Activated naive CD8-positive, alpha-beta T cell treated with anti-CD3 and anti-CD28 coated beads, Interleukin-2, amount 50 U/mL, for 24 hours (primary cell): ENCODE measurements at places on chromosomes 5 and 9.

DNA sequence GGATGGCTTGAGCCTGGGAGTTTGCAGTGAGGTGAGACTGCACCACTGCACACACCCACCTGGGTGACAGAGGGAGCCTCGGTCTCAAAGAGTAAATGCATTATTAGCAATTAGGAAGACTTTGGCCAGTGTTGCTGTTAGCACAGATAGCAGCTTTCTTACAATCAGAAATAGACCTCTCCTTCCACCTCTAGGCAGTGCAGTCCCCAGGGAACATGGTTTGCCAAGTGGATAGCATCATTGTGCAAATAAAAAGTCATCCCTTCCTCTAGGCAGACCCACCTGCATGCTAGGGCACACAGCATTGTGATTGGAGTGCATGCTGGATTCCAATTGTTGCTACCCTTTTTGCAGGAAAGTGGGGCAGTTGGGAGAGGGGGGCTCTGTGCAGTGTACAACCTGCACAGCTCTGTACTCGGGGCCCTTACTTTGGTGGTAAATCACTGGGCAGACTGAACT lies 77.9 kb upstream of the KLF9 start:
- no peak for DNase-seq

- DNase-seq, result no peak
Observed at GRCh38 chr5:111071413-111071812, at the start of gene TSLP. Gene TSLP (plus strand): TSS chr5:111071713. CDS start chr5:111071891, 178 bp downstream.

DNA sequence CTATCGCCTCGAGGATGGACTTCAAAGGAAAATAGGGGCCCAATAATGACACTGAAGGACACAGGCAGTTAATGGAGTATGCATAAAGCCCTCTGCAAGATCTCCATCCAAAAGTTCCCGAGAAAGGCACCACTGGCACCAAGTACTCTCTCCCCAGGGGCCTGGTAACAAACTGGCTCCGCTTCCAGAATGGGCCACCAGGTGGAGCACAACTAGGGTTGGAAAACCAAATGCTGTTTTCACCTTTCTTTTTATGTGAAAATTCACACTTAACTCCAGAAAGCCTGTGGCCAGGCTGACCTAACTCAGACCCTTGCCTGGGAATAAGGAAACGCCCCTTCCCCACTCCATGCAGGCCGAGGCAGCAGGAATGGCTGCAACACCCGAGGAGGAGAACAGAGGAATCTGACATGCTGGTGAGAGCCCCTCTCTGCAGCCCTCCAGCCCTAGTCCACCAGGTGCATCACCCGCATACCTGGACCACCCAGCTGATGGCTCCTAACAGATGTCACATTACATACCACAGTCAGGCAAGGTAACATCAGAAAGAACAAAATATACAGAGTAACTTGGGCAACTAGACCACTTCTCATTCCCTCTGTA lies 42.8 kb downstream of the CAMSAP1 start:
- DNase-seq, result peak; percentile 79

GRCh38 chr9:4750023-4750673 lies 9.1 kb upstream of the AK3 start:
- DNase-seq, result no peak

GRCh38 chr5:178069909-178070308 lies 43.4 kb upstream of the N4BP3 start:
- peak; percentile 59 for DNase-seq

DNA sequence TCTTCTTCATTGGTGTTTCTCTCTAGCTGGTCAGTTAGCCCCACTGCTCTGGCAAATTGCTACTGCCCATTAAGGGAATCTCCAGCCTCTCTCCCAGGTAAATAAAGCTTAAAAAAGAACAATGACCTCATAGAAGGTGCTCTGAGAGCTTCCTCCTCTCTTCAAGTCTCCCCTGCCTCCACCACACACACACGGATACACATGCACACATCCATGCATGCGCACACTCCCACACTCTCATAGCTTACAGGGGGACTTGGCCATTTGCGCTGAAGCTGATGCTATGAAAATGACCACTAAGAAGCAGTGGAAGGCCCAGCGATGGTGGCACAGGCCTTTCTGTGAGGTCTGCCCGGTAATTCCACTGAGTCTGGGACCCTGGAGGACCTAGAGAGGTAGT lies 250.9 kb downstream of the AOPEP start:
- no peak for DNase-seq

- no peak for DNase-seq
Observed at GRCh38 chr5:1347571-1347970, 2.7 kb upstream of the CLPTM1L start.

GRCh38 chr5:6902597-6902996 lies 189.4 kb downstream of the TENT4A start:
- no peak for DNase-seq

GRCh38 chr9:76401580-76402354 lies 7.5 kb upstream of the RFK start:
- DNase-seq, result no peak

GRCh38 chr9:131111854-131112311 lies 13.5 kb upstream of the NUP214 start:
- DNase-seq, result no peak

DNA sequence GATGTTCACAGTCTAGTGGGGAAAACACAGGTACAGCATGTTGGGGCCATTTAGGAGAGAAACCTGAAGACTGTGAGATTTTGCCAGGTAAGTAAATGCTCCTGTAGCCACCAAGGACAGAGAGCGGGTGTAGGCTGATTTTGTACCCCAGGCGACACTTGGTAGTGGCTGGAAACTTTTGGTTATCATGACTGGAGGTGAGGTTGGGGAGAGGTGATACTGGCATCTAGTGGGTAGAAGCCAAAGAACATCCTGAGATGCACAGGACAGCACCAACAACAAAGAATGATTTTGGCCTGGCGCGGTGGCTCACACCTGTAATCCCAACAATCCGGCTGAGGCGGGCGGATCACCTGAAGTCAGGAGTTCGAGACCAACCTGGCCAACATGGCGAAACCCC lies 38.8 kb upstream of the PWWP2A start:
- no peak for DNase-seq

DNA sequence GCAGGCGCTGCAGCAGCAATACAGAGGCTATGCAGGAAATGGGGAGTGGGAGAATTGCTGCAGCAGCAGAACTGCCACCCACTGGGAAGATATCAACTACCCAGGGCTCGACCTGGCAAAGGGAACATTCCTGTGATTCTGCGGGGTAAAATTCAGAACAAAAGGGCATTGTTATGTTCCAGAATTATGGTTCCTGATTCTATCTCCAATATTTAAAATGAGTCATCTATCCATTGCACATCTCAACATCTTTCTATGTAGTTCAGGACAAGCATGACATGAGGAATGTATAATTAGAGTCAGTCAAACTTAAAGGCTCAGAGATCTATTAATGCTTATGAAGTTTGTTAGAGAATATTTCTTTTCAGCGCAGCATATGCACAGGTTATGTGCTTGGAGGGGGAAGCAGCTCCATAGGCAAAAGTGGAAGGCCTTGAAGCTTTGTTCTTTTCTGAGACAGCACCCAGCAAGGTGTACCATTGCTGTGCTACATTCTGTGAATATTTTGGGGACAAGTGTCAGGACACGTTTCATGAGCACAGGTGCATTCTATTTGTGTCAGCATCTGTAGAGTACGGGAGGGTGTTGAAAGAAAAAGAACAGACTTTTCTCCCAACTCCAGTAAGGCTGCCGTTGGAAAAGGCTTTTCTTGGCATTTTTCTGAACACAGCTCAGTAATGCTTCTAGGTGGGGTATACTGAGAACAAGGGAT lies 395.6 kb upstream of the MPDZ start:
- no peak for DNase-seq

DNA sequence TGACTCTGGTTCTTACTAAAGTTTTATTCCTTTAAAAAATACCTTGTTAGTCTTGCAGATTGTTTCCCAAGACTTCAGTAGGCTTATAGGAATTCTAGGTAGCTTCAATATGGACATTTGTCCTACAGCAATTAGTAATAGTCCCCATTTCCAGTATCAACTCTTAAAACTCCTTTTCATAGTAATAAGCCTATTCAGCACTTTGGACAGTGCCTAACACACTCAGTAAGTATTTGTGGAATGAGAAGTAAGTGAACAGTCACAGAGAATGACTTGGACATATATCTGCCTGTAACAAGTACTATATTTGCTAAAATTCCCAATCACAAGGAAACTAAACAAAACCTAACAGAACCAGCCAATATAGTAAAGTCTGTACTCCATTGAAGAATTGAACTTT lies 1291.8 kb upstream of the DMAC1 start:
- DNase-seq, result no peak

- DNase-seq, result no peak
Observed at GRCh38 chr5:72394688-72395087, 74.5 kb downstream of the PTCD2 start.

- DNase-seq, result no peak
Observed at GRCh38 chr5:126552614-126553013, 42.4 kb downstream of the ALDH7A1 start.

GRCh38 chr9:134592018-134592818 lies 49.4 kb upstream of the COL5A1 start:
- DNase-seq, result no peak

- no peak for DNase-seq
Observed at GRCh38 chr5:83101514-83101913, 24.2 kb downstream of the XRCC4 start.
